ENCODE measurements at places on chromosomes 7 and 10. TPM values are rescaled to one million over a fixed set of nuclear protein-coding genes. Genes with fewer than 3 reads are reported as not detected.

DNA sequence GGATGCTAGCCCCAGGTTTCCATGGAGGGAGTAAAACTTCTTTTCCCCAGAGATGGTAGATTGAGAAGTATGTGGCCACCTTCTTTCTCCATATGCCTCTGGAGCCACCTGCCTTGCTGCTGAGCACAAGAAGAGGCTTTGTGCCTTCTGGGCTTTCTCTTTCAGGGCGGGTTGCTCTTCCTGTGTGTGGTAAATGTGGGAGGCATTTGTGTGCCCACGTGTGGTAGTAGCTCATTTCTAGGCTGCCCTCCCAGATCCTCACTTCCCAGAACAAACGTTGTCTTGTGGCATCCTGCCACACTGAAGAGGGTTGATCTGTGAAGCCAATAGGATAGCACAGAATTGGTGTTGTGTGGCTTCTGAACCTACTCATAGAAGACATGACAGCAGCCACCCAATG is 342.0 kb upstream of the PODXL start:
- peak; percentile 15 for DNase-seq

- no peak for DNase-seq
These were observed 84.7 kb upstream of the TMEM168 start for GRCh38 chr7:112874909-112875308.

Gene ATP6V0A4
- total RNA-seq, result 0.86 TPM

DNA sequence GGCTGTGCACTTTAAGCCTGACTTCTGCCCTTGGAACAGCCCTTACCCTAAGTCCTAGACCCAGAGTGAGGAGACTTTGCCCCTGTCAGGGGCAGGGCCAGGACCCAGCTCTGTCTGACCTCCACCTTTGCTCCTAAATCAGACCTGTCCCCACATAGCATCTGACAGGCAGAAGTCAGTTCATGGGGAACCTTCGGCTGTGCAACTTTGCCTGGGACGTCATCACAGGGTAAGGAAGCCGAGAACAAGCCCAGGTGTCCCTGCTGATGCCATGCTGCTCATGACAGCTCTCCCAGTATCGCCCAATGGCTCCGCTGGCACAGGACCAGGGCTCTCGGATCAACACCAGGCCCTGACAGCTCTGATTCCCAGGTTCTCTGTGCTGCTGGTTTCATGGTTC is 55.4 kb downstream of the TNS3 start:
- DNase-seq, result no peak

- no peak for DNase-seq
These were observed 162.6 kb downstream of the KLF6 start for GRCh38 chr10:3622427-3622826.

Gene CALHM1
- not detected for total RNA-seq

DNA sequence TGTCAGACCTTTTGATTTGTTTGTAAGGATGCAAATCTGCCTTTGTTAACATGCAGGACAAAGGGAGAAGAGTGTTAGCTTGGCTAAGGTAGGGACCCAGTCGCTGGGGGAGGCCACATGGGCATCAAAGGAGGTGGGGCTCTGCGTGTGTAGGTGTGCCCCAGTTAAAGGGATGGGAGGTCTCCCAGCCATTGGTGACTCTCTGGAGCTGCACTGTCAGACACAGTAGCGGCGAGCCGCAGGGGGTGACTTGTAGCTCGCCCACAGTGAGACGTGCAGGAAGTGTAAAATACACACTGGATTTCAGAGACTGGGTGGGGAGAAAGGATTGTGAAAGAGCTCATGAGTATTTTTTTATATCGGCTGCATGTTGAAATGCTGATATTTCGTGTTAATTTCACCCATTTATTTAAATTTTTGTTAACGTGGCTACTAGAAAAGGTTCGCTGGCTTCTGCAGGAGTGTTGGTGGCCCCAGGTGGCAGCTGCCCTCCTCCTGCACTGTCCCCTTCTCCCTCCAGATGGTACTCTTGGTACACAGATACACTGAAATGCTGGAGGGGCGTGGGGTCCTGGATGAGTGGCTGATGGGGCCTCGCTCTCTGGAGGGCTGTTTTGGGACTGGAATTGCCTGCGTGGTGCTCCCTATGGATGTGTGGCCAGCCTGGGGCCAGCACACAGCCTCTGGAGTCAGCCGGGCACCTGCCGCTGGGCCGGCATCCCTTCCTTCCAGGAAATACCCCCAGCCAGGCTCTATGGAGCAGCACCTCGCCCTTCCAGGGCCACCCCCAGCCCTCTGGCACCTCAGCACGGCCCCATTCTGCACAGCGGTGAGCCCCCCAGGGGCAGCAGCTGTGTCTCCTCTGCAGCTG is 59.2 kb downstream of the LHPP start:
- DNase-seq, result no peak
